Stimulated activated CD4-positive, alpha-beta T cell treated with anti-CD3 and anti-CD28 coated beads, Interleukin-4, amount 100 ng/mL, for 4 hours (primary cell): ENCODE measurements at places on chromosomes 5 and 9.

- no peak for DNase-seq
Observed at GRCh38 chr5:79886925-79887655, 104.0 kb downstream of the MTX3 start.

DNA sequence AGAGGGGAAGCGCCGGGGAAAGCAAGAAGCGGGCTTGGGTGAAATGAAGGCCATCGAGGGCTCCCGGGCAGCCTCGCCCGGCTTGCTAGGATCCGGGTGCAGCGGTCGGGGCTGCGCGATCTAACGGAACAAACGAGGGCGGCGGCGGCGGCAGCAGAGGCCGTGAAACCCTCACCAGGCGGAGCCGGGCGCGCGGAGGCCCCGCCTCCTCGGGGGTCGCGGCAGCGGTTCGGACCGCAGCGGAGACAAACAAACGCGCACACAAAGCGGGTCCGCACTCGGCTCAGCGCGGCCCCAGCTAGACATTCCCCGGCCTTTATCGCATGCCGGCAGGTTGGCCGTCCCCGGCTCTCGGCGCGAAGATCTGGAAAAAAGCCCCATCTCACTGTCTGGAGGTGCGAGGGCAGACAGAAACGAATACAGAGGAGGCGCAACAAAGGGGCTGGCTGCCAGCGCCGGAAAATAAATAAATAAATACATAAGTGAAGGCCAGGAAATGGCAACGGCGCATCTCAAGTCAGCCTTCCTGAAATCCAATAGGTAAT is 10.5 kb upstream of the TRIM36 start:
- no peak for DNase-seq

DNA sequence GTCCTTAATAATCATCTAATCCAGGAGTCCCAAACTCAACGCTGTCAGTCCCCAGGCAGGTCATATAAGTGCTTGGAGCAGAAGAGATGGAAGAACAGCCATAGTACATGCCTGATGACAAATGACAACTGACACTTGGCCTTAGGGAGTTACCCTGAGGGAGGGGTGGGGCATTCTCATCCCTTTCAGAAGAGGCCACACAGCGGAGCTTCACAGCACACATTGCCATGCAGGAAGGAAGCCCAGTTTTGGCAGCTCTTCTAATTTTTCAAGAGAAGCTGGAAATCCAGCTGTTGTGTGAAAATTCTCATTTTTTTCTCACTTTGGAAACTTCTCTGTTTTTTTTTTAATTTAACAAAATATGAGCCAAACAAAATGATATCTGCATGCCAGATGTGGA is 89.0 kb downstream of the ASTN2 start:
- DNase-seq = no peak

GRCh38 chr5:60597572-60598320 is 102.2 kb downstream of the DEPDC1B start:
- no peak for DNase-seq

DNA sequence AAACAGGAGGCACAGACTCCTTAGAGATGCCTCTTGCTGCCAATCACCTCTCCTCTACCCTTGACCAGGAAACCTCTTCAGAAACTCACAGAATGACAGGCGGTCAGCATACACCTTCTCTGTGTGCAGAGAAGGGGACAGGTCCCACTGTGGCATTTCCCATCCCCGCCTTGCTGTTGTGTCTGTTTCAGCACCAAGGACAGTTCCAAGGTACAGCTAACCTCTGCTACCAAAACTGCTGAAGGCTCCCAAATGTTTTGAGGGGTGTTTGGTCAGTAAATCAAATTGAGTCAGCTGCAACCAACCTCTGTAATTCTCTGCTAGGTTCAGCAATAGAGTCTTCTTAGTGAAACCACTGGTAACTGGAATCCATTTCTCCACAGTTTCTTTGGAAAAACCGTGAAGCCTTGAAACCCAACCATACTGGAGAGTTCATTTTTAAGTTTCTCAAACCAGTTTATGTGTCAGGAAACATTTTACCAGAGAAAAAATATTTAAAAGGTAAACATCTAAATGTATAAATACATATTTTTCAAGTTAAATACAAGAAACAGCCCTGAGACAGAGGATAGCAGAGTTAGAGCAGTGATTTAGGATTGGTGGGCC is 122.0 kb downstream of the DRD1 start:
- no peak for DNase-seq

DNA sequence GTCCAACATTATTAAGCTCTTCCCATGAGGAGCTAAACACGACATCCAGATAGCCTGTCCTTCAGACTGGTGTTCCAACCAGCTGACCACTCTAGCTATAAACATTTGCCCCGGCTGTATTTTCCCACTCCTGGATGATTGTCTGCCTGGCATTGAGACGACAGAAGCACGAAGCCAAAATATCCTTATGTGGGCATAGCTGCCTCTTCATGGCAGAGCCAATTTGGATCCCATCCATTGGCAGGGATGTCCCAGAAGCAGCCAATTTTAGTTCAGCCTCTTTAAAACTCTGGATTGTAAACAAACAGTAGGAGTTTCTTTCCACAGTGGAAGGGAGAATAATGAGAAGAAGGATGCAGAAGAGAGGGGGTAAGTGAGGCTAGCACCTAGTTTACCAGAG is 507.6 kb downstream of the CETN3 start:
- no peak for DNase-seq

DNA sequence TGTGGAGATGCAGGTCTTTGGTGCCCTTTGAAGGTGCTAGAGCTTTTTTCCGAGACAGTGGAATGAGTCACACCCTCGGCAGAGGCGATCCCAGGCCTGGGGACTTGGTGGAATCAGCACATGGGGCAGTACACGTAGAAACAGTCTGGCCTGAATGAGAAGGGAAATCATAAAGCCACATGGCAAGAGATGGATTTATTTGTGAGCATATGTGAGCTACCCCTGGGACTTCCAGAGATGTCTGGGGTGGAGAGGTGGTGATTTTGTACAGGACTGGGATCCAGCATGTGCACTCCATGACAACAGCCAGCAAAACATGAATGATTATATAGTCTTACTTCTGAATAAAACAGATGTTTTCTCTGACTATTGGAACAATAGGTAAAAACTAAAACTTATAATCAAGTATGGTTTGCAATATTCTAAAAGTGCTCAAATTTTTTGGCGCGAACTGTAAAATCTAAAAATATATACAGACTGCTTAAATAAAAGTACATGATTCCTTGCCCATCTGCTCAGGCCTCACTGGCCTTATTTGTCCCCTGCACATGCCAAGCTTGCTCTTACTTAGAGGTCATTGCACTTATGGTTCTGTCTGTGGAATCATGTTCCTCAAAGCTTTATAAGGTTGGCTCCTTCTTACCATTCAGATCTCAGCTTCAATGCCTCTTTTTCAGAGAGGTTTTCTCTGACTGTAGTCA is 54.7 kb upstream of the SMARCA2 start:
- DNase-seq = no peak

GRCh38 chr9:3842839-3843238 is 317.0 kb upstream of the RFX3 start:
- DNase-seq = no peak

DNA sequence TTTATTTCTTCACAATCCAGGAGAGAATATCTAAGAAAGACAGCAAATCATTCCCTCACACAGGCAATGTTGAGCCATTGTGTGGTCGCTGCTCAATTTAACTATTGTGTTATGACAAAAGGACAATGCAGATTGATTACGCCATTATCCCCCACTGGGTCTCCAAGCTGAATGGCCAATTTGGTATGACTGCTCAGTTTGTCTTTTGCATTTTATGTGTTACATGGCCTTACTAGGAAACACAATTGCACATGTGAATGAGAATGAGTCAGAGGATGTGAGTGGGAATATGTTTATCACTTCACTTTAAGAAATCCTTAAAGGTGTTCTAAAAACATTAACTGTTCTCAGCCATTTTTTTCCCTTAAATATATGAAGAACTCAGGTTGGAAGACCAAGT is 108.3 kb downstream of the FAM174A start:
- no peak for DNase-seq

- DNase-seq = no peak
Observed at GRCh38 chr5:36613241-36613640, 6.8 kb downstream of the SLC1A3 start.

GRCh38 chr5:177008716-177009115 is 2.1 kb upstream of the UIMC1 start:
- no peak for DNase-seq

GRCh38 chr5:61609840-61610677 is 278.0 kb downstream of the ZSWIM6 start:
- no peak for DNase-seq

DNA sequence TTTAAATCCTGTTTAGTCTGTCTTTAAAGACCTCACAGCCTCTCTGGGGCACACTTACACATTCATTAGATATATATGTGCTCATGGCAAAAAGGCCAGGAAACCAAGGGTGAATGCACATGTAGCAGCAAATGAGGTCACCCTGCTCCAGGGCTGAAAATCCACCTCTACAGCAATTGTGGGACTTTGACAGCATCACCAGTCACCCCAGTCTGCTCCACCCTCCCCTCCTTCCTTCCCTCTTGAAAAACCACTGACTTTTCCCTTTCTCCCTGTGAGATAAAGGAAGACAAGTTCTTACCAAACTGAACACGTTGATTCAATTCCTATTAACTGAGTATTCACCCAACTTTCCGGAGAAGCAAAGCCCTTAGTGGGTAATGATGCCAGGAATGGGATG is 15.2 kb upstream of the SH3RF2 start:
- DNase-seq = no peak

DNA sequence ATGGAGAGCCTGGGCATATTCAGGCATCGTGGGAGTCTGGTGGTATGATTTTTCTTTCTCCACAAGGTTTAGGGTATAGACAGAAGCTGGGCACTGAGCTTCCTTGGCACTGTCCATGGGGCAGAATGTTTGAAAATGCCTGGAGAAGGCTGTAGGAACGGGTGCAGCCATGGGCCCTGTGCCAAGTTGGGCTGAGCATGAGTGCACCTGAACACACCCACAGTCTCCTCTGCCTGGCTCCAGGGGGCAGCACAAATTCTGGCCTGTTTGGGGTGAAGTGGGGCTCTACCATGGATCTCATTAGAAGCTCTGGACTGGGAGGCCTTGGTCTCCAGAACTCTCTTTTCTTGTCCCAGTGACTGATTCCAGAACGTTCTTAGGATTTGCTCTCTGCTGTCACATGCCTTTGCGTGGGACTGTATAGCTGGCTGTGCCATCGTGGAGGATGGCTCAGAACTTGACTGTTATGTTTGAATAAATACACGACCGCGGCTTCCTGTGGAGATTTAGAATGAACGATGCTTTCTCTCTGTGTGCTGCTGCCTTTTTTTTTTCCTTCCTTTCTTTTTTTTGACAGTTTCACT is 229.8 kb downstream of the FANCC start:
- DNase-seq = no peak

GRCh38 chr5:159073026-159073425 is 26.7 kb downstream of the EBF1 start:
- no peak for DNase-seq

- peak; percentile 57 for DNase-seq
Observed at GRCh38 chr5:91419571-91420537, 36.7 kb upstream of the ARRDC3 start.

DNA sequence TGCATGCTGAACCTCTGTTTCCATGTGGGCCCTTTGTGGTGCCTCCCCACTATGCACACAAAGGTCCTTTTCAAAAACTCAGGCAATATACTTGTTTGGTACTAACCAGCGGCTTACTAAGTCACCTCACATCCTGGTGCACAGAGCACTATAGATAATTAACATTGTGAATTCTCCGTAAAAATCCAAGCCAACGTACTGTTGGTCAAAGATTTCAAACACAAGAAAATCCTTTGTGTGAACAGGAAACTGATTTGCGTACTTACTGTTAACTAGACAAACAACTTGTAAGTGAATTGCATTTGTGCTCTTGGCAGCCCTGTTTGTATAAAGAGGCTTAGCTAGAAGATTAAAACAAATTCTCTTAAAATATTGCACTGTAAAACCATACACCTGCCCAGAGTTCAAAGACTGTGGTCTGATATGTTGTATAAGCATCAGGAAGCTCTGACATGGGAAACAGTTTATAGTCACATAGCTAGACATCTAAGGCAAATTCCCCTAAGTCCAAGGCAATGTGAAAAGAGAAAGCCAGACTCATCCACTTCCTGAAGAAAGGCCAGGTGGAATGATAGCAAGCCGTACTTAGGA is 125.0 kb upstream of the SLC12A2 start:
- no peak for DNase-seq

GRCh38 chr5:143129910-143130612 is 273.4 kb downstream of the NR3C1 start:
- no peak for DNase-seq

DNA sequence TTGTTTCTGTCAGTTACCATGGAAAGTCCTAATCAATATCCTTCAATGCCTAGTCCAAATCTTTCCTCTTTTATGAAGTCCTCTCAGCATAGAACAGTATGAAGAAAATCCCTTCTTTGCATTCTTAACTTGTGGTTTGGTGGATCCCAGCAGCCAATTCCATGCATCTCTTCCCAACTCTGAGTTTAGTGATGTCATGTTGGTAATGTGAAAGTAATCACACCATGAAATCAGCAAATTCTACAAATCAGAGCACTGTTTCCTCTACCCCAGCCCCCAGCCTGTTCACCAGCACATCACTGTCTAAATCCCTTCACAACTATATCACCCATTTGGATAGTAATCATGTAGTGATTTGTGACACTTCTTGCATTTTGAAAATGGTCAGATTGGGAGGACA is 4.7 kb upstream of the C1QTNF2 start:
- DNase-seq = no peak

DNA sequence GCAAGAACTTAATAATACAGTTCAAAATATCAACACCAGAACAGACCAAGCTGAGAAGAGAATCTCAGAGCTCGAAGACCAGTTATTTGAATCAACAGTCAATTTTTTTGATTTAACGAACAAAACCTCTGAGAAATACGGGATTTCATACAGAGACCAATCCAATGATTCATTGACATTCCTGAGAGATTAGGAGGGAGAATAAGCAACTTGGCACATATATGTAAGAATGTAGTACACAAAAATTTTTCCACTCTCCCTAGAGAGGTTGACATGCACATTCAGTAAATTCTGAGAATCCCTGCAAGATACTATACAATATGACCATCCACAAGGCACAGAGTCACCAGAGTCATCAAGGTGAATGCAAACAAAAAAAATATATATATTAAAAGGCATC is 1577.3 kb upstream of the C9orf72 start:
- DNase-seq = no peak

GRCh38 chr5:120873083-120873482 is 409.0 kb downstream of the PRR16 start:
- DNase-seq = no peak

DNA sequence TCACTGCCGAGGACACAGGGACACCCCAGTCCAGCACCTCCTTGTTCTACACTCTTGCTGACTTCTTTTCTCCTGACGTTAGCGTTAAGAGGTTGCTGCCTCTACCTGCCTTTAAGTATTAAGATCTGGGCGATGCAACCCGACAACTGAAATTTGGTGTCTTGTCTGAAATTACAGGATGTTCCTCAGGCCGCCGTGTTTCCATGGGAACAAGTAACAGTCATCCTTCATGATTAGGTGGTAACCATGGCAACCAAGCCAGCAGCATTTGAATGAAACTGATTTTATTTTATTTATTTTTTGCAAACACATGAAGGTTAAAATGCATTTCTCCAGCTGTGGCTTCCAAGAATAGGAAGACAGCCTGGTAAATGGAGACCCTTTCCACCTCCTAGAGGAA is 20.8 kb downstream of the DAB2IP start:
- DNase-seq = no peak

GRCh38 chr5:54936201-54936600 is 49.2 kb downstream of the ESM1 start:
- DNase-seq = no peak

- DNase-seq = no peak
Observed at GRCh38 chr5:170186156-170186555, 46.6 kb upstream of the C5orf58 start.

GRCh38 chr9:12876872-12877271 is 102.1 kb downstream of the LURAP1L start:
- no peak for DNase-seq
